ENCODE measurements at places on chromosomes 3 and 15. TPM values are rescaled to one million over a fixed set of nuclear protein-coding genes. Genes with fewer than 3 reads are reported as not detected.

The GALNT15 gene
- 93.0 TPM for total RNA-seq

The KLF15 gene
- total RNA-seq = 4.1 TPM

The SGO1 gene
- total RNA-seq = 9.9 TPM

The VPS18 gene
- 86.2 TPM for total RNA-seq

The FBXW12 gene
- total RNA-seq = 0.15 TPM

All from smooth muscle cell of trachea (primary cell).